ENCODE measurements at places on chromosomes 1 and 21.

- DNase-seq = no peak
These were observed 272.6 kb downstream of the S1PR1 start for GRCh38 chr1:101509370-101509769.

- no peak for DNase-seq
These were observed 193.0 kb downstream of the URB2 start for GRCh38 chr1:229819091-229819490.

GRCh38 chr1:194233069-194233468, 1046.7 kb upstream of the B3GALT2 start:
- no peak for DNase-seq

GRCh38 chr1:154406572-154406879, 1.4 kb downstream of the IL6R start:
- DNase-seq = no peak

DNA sequence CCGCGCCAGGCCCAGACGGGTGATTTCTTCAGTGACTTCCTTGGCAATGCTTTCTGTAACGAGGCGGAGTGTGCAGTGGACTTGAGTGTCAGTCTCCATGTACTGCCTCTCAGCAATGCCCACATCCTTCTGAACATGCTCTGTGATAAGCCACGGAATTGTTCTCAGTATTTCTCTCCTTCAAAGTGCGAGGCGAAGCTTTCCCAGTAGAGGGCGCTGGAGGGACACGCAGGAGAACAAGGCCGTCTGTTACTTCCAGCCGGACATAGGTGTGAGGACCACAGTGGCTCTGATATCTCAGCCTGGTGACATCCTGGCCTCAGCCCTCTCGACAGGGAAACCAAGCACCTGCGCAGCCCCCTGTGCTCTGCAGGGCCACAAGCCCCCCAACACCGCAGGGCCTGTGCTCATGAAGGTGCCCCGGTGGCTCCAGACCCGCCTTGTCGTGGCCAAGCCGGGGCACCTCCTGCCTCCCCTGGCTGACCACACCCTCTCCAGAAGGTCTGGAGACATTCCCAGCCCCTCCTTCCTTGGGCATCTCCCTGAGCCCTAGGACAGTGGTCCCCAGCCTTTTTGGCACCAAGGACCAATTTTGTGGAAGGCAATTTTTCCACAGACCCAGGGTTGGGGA, 46.1 kb upstream of the BACE2 start:
- peak; percentile 77 for DNase-seq

DNA sequence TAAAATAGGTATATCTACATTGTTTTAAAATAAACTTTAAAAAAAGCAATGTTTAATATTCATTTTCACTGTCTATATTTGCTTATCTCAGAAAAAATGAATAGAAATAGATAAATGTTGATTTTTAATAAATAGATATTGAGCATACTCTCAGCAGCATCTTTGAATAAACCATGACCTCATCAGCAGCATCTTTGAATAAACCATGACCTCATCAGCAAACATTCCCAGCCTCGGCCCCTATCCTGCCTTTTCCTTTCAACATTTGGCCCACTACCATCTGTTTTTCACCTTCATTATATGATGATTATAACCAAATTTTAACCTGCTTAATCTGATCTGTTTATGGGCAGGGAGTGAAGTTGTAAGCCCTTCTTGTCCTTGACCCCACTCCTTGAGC, 148.7 kb upstream of the SAMSN1 start:
- DNase-seq = no peak

GRCh38 chr1:220012259-220012658, 34.0 kb downstream of the EPRS1 start:
- no peak for DNase-seq
